IMR-90 (cell line): ENCODE measurements at places on chromosomes 6 and 20. TPM values are rescaled to one million over a fixed set of nuclear protein-coding genes. Genes with fewer than 3 reads are reported as not detected.

The NOTCH4 gene
- 1.3 and 2.2 TPM in 2 replicates for total RNA-seq

The SLC32A1 gene
- not detected in 2 replicates for total RNA-seq

The HLA-DOA gene
- total RNA-seq, result not detected in 2 replicates

The GSTA3 gene
- not detected in 2 replicates for total RNA-seq

The MYCT1 gene
- total RNA-seq, result 0.90 and 1.1 TPM in 2 replicates

The LY86 gene
- not detected in 2 replicates for total RNA-seq

The CEBPB gene
- total RNA-seq, result 3.4 and 6.9 TPM in 2 replicates

The TRIM10 gene
- not detected in 2 replicates for total RNA-seq

The SLC22A3 gene
- total RNA-seq, result not detected in 2 replicates

The FNDC1 gene
- not detected in 2 replicates for total RNA-seq

The FAM162B gene
- total RNA-seq, result 3.2 and 3.6 TPM in 2 replicates

The ZNF391 gene
- 0.18 and 0.28 TPM in 2 replicates for total RNA-seq

The MEI4 gene
- total RNA-seq, result not detected in 2 replicates

The ZBTB46 gene
- total RNA-seq, result 14.9 and 15.3 TPM in 2 replicates

The TFAP2D gene
- not detected in 2 replicates for total RNA-seq

The KCNK16 gene
- total RNA-seq, result not detected in 2 replicates

The DNAH8 gene
- under 0.01 TPM in 1 of 2 replicates, not detected in the other for total RNA-seq

The PBOV1 gene
- total RNA-seq, result not detected in 2 replicates

The SCRT2 gene
- total RNA-seq, result not detected in 2 replicates

The MAS1L gene
- total RNA-seq, result not detected in 2 replicates

The PNLDC1 gene
- not detected in 2 replicates for total RNA-seq

The CSTF1 gene
- total RNA-seq, result 86.4 and 105 TPM in 2 replicates

The SUN5 gene
- not detected in 2 replicates for total RNA-seq

The IMPG1 gene
- not detected in 2 replicates for total RNA-seq

The ADTRP gene
- total RNA-seq, result 0.72 and 0.83 TPM in 2 replicates

The C6orf58 gene
- total RNA-seq, result not detected in 2 replicates

The EDN3 gene
- total RNA-seq, result not detected in 2 replicates

The KHDC1 gene
- 1.6 and 1.7 TPM in 2 replicates for total RNA-seq

The C4B gene
- total RNA-seq, result 0.54 and 0.56 TPM in 2 replicates

The PNRC1 gene
- 6.5 and 18.3 TPM in 2 replicates for total RNA-seq

The DLL1 gene
- under 0.01 TPM in 2 replicates for total RNA-seq

The IPCEF1 gene
- total RNA-seq, result under 0.01 TPM in 2 replicates

The BPIFA1 gene
- total RNA-seq, result not detected in 2 replicates

The ZKSCAN4 gene
- total RNA-seq, result 4.7 and 5.7 TPM in 2 replicates

The NOX3 gene
- not detected in 2 replicates for total RNA-seq
